Pancreas (tissue), 10 donors: ENCODE measurements at places on chromosomes 1 and 21. TPM values are rescaled to one million over a fixed set of nuclear protein-coding genes. Genes with fewer than 3 reads are reported as not detected.

DNA sequence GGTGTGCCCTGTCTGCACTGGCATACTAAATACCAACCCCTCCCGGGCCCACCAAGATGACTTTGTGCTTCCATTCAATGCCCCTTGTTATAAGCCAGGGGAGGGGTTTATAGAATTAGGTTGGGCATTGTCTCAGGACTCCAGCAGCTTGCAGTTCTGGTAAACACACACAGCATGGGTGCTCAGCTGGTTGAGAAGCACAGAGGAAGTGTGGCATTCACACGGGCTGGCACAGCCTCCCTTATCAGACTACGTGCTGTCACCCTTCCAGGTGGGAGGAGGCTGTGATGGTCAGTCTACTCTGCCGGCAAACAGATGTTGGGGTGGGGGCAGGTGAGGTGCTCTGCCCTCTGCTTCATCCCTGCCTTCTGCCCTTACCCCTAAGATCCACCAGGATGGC is 15.0 kb upstream of the SLC6A17 start:
- H3K36me3 ChIP-seq = no peaks in the 10 kb centered on the region
- H3K27ac ChIP-seq = no peak overlapping the region
- no peak overlapping the region for H3K4me3 ChIP-seq
- DNase-seq = peak; percentile 24
- peaks cover 4% of the 10 kb centered on the region for H3K27me3 ChIP-seq

DNA sequence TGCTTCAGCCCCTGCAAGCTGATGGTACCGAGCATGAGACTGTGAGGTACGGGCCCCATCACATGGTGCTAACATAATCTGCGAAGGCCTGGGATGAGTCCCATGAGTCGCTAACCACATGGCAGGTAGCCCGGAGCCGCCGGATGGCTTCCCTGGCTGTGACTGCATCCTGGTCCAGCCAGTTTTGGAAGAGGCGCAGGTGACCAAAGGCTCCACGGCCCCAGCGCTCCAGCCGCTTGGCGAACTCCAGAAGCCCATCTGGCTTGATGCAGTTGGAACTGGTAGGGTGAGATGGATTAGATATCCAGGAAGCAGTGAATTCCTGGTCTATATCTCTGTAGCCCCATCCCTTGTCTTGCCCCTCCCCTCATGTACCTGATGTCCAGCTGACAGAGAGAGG is 24.6 kb downstream of the LRRC41 start:
- no peaks in the 10 kb centered on the region for H3K36me3 ChIP-seq
- DNase-seq = no peak
- no peak overlapping the region for H3K27ac ChIP-seq
- H3K27me3 ChIP-seq = no peaks in the 10 kb centered on the region
- H3K4me1 ChIP-seq = no peaks in the 10 kb centered on the region

DNA sequence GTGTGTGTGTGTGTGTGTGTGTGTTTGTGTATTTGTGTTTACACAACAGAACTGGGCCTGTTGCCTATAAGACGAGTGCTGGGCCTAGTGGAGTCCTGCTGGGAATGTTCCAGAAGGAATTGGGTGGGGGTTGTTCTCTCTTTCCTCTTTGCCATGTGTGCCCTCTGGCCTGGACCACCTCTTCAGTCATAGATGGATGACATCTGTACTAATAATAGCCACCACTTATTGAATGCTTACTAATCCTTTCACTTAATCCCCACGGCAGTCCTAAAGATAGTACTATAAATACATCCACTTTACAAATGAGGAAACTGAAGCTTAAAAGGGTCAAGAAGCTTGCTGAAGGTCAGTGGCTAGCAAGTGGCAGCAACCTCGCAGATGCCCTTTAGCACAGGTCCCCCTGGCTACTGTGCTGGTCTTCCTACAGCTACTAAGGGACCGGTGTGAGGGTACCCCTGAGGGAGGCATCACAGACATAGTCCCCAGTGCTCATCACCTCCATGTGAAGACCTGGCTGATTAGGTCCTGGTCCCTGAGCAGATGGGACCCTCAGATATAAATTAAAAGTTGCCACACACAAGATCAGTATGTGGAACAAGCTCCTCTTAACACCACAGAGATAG is 55.2 kb upstream of the KIF1B start:
- DNase-seq = no peak
- H3K27ac ChIP-seq = no peak overlapping the region
- H3K4me3 ChIP-seq = no peak overlapping the region
- no peaks in the 10 kb centered on the region for H3K4me1 ChIP-seq
- H3K27me3 ChIP-seq = no peaks in the 10 kb centered on the region
- no peaks in the 10 kb centered on the region for H3K36me3 ChIP-seq

GRCh38 chr1:94329276-94329675 is 88.9 kb upstream of the ABCD3 start:
- no peaks in the 10 kb centered on the region for H3K27me3 ChIP-seq
- H3K4me1 ChIP-seq = peaks cover 20% of the 10 kb centered on the region
- H3K27ac ChIP-seq = no peak overlapping the region
- no peaks in the 10 kb centered on the region for H3K36me3 ChIP-seq
- H3K4me3 ChIP-seq = no peak overlapping the region

DNA sequence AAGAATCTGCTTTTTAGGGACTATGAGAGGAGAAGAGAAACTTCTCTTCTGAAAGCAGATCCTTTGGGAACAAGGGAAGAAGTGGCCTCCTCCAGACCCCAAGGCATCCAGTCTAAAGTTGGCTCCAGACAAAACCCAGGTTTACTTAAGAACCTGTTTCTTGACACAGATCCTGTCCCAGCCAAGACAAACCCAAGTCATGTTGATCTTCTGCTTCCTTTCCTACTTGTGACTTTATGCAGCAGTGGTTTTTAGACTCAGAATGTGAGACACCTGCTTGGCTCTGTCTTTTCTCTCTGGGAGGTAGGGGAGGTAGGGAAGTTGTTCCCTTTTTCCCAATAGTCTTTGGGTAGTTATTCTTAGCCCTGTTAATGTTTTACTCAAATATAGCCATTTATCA is 38.3 kb downstream of the ELAPOR1 start:
- no peak overlapping the region for H3K4me3 ChIP-seq
- DNase-seq = no peak
- peak overlapping the region; percentile 89 for H3K27ac ChIP-seq
- H3K27me3 ChIP-seq = no peaks in the 10 kb centered on the region
- no peaks in the 10 kb centered on the region for H3K36me3 ChIP-seq
- peaks cover 74% of the 10 kb centered on the region for H3K4me1 ChIP-seq

- H3K27me3 ChIP-seq = peaks cover 7% of the 10 kb centered on the region
- no peaks in the 10 kb centered on the region for H3K36me3 ChIP-seq
- H3K27ac ChIP-seq = no peak overlapping the region
- H3K4me3 ChIP-seq = no peak overlapping the region
- no peak for DNase-seq
Observed at GRCh38 chr1:165451691-165452090, 6.8 kb upstream of the RXRG start.

DNA sequence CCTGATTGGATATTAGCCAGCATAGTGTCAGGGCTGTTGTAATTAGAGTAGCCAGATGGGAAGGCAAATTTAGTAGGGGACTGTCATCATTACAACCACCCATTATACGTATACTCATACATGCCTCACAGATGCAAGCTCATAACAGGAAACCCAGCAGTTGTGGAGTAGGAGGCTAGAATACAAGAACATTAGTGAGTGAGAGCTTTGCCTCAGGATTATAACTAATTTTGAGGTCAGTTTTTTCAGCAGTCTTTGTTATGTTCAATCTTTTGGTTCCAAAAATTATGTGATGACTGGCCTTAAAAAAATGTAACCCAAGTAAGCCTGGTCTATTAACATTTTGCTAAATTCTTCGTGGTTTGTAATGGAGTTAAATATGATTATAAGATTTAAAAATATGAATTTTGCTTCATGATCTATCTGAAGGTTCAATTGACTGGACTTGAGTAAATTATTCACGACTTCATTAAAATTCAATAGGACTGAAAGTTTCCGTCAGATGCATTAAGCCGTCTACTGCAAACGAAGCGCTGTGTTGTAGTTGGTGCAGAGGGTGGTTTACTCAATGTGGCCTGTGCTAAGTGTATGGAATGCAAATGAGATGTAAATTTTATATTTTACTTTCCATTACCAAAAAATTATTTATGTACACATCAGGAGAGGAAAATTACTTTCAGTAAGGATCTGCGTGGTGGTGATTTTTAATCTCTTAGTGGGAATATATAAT is 48.8 kb downstream of the KCNK1 start:
- no peak for DNase-seq
- no peak overlapping the region for H3K27ac ChIP-seq
- no peaks in the 10 kb centered on the region for H3K36me3 ChIP-seq
- no peaks in the 10 kb centered on the region for H3K4me1 ChIP-seq
- no peaks in the 10 kb centered on the region for H3K27me3 ChIP-seq

GRCh38 chr21:25806060-25806459 is 71.3 kb downstream of the GABPA start:
- H3K4me3 ChIP-seq = no peak overlapping the region
- no peaks in the 10 kb centered on the region for H3K36me3 ChIP-seq
- H3K27me3 ChIP-seq = no peaks in the 10 kb centered on the region
- H3K27ac ChIP-seq = no peak overlapping the region
- no peak for DNase-seq
- no peaks in the 10 kb centered on the region for H3K4me1 ChIP-seq

- no peaks in the 10 kb centered on the region for H3K27me3 ChIP-seq
- H3K27ac ChIP-seq = no peak overlapping the region
- no peaks in the 10 kb centered on the region for H3K4me1 ChIP-seq
- DNase-seq = no peak
Observed at GRCh38 chr1:25648681-25649440, 32.3 kb downstream of the MAN1C1 start.

DNA sequence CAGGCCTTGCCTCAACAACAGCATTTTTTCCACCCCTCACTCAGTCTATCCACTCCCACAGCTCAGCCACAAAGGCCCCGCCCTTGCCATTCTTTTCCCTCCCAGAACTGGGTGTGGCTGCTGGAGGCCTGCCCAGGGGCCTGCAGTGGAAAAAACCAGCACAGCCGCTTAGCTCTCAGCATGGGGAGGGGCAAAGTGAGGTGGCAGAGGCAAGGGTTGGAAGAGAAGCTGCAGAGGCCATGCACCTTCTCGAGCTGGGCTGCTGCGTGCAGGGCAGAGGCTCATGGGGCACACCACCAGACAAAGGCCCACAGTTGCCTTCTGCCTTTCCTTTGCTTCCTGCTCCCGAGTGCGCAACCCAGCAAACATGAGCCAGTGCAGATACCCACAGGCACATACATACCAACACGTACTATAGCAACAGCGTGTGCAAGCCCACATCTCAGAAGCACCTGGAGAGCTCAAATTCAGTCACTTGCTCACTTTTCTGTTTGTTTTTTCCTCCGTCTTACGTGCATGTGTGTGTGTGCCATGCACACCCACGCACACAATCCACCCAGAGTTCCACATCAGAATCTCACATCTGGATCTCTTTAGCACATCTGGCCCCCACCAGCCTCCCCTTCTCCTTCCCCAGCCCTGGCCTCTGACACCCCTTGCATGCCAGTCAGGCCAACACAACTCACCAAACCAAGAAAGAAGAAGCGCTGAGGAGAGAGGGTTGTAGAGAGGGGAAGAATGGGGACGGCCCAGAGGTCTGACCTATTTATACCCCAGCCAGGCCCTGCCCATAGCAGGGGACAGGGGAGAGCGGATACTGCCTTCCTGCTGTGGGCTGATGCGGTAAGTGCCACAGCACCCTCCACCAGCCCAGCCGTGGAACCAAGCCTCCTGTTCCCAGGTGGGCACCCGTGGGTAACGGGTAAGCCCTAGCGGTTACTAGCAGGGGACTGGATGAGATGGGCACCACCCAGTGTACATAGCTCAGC is at the start of gene S100A4:
S100A4 (minus strand) TSS at position 740 of the 989 bp plus-strand sequence. CDS start 1,012 bp downstream, outside the sequence.
- H3K27ac ChIP-seq = peak within 1 kb of the TSS; percentile 29
- no peaks in the 10 kb centered on the region for H3K36me3 ChIP-seq
- no peaks in the 10 kb centered on the region for H3K4me1 ChIP-seq
- H3K27me3 ChIP-seq = no peaks in the 10 kb centered on the region

DNA sequence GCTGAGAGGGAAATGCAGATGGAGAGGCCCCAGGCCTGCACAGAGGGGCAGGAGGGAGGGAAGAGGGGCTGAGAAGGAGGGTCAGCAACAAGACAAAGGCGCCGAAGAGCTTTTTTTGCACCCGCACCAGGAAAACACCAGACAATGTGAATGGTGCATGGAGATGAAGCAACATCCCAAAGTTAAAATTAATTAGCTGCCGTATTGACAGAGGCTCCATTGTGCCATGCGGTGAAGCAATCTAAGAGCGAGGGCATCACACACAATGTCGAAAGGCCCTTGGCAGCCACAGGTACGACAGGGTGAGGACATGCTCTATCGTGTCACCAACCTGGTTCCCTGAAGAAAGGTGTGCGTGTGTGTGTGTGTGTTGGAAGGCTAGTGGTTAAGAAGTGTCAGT is 41.2 kb downstream of the SSBP3 start:
- no peaks in the 10 kb centered on the region for H3K36me3 ChIP-seq
- H3K4me1 ChIP-seq = no peaks in the 10 kb centered on the region
- peak overlapping the region; percentile 20 for H3K27ac ChIP-seq
- no peaks in the 10 kb centered on the region for H3K27me3 ChIP-seq
- H3K4me3 ChIP-seq = no peak overlapping the region

DNA sequence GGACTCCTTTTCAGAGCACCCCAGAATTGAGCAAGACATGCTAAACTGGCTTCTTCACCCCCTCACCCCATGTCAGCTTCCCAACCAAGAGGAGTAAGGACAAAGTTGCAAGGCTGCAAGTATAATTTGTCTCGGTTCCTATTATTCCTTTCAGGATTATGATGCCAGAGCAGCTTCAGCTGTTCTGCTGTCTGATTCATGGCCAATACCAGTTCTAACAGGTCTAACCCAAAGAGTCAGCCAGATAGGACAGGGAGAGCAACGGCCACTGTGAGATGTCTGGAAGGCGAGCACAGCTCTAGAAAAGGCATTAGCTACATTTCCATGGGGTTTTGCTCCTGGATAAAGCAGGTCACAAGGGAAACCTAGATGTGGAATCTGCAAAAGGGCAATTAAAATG is 53.3 kb upstream of the HOOK1 start:
- no peaks in the 10 kb centered on the region for H3K36me3 ChIP-seq
- H3K4me3 ChIP-seq = no peak overlapping the region
- H3K4me1 ChIP-seq = peaks cover 5% of the 10 kb centered on the region
- DNase-seq = no peak
- H3K27ac ChIP-seq = no peak overlapping the region

GRCh38 chr1:228734881-228735801 is at the start of gene RHOU:
RHOU (plus strand) TSS chr1:228735479; CDS start chr1:228735743, 264 bp downstream.
- peak within 1 kb of the TSS; percentile 93 for H3K27ac ChIP-seq
- peak; percentile 89 for DNase-seq
- peak within 1 kb of the TSS; percentile 91 for H3K4me3 ChIP-seq
- no peaks in the 10 kb centered on the region for H3K27me3 ChIP-seq

DNA sequence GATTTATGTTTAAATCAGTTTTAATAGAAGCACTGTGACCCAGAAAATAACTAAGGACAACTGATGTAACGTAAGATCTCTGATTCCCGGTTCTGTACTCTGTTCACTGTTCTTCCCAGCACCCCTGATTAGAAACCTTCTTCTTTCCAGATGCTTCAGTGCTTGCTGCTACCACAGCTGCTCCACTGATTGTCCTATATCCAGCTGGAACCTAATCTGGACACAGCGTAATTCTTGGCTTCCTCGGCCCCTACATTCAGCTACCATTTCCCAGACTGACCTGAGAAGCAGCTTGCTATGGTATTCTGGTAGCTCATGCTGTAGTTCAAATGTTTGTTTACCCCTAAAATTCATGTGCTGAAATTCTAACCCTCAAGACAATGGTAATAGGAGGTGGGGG is 302.7 kb downstream of the GRIK1 start:
- no peaks in the 10 kb centered on the region for H3K27me3 ChIP-seq
- no peaks in the 10 kb centered on the region for H3K4me1 ChIP-seq
- H3K36me3 ChIP-seq = no peaks in the 10 kb centered on the region
- no peak overlapping the region for H3K4me3 ChIP-seq
- H3K27ac ChIP-seq = no peak overlapping the region

The CASQ1 gene
- not detected for total RNA-seq

The AMPD1 gene
- total RNA-seq = not detected

The OR2L2 gene
- 0.03 TPM for total RNA-seq

The SPATC1L gene
- total RNA-seq = 8.1 TPM

The BLACAT1 gene
- 0.34 TPM for total RNA-seq

The IL24 gene
- not detected for total RNA-seq

The CDK11A gene
- total RNA-seq = 16.4 TPM

The DSCAM gene
- 0.12 TPM for total RNA-seq

The SAMD13 gene
- total RNA-seq = 0.57 TPM

The LGALS8 gene
- total RNA-seq = 27.4 TPM

The TMEM269 gene
- total RNA-seq = 0.23 TPM
